Stimulated activated CD4-positive, alpha-beta T cell treated with anti-CD3 and anti-CD28 coated beads, Interleukin-12 subunit alpha, Interleukin-12 subunit beta, amount 100 ng/mL, for 24 hours (primary cell): ENCODE measurements at places on chromosomes 12 and 14.

GRCh38 chr14:38400751-38401150 is 144.9 kb upstream of the CLEC14A start:
- no peak for DNase-seq

GRCh38 chr14:68822926-68823325 is 30.1 kb upstream of the ZFP36L1 start:
- no peak for DNase-seq

DNA sequence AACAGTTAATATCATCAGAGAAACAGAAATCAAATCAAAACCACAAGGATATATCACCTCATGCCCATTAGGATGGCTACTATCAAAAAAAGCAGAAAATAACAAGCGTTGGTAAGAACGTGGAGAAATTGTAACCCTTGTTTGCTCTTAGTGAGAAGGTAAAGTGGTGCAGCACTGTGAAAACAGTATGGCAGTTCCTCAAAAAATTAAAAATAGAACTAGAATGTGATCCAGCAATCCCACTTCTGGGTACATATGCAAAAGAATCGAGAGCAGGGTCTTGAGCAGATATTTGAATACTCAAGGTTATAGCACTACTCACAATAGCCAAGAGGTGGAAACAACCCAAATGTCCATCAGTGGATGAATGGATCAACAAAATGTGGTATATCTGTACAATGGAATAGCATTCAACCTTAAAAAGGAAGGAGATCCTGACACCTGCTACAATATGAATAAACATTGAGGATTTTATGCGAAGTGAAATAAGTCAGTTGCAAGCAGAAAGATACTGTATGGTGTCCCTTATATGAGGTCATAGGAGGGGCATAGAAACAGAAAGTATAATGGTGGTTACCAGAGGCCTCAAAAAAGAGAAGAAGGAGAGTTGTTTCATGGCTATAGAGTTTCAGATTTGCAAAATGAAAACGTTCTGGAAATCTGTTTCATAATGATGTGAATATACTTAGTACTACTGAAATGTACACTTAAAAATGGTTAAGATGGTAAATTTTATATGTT is 131.0 kb upstream of the EEA1 start:
- DNase-seq: no peak

DNA sequence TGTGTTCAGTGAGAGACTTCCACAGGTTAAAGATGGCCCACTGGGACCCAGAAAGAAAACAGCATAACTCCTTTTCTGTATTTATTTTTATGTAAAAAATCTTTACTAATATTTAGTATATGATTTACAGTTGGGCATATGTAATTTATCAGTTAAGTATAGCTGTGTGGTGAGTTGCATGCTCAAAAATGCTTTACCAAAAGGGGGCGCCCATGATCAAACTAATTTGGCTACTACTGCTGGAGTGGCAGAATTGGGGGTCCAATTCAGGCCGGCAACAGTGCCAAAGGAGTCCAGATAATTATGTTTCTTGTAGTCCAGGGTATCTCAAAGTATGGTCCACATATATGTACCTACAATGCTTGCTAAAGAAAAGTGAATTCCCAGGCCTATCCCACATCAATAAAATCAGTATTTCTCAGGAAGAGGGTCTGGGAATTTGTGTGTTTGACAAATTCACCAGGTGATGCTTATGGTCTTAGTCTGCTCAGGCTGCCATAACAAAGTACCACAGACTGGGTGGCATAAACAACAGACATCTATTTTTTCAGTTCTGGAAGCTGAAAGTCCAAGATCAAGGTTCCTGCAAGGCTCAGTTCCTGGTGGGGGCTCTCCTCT is 152.0 kb downstream of the KTN1 start:
- peak; percentile 15 for DNase-seq

DNA sequence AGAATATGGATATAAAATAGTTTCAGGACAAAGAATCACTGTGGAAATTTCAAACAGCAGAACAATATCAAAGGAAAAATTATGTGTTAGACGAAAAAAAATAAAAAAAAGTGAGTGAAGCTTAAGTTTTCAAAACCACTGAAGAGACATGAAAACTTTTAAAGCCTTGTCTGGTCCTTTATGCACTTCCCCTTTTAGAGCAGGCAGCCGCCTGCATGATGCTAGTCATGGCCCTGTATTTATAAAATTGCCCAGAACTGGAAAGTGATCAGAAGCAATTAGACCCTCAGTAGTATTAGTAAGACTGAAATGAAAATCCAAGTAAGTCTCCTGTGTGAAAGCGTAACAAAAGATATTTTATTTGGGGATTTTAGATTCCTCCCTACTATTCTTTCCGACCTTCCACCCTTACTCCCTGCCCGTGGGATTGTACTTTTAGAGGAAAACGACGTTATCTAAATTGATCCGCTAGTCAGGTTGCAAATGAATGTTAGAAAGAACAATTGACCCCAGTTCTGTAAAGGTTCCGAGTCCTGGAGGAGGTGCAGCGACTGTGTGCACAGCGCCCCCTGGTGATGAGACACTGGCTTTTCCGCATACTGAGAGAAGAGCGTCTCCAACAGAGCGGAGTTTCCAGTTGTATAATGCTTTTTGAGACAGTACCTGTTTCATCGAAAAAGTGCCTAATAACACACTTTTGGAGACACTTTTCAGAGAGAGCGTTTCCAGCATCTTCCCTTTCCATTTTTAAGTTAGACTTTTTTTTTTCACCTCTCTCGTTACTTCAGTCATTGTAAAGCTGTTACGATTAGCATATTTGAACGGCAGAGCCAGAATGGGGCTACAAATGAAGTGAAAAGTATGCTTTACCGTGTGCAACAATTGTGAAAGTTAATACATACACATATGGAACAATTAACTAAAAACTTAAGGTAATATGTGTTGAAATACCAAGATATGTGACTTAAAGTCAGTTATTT is 12.4 kb downstream of the MGST1 start:
- no peak for DNase-seq

DNA sequence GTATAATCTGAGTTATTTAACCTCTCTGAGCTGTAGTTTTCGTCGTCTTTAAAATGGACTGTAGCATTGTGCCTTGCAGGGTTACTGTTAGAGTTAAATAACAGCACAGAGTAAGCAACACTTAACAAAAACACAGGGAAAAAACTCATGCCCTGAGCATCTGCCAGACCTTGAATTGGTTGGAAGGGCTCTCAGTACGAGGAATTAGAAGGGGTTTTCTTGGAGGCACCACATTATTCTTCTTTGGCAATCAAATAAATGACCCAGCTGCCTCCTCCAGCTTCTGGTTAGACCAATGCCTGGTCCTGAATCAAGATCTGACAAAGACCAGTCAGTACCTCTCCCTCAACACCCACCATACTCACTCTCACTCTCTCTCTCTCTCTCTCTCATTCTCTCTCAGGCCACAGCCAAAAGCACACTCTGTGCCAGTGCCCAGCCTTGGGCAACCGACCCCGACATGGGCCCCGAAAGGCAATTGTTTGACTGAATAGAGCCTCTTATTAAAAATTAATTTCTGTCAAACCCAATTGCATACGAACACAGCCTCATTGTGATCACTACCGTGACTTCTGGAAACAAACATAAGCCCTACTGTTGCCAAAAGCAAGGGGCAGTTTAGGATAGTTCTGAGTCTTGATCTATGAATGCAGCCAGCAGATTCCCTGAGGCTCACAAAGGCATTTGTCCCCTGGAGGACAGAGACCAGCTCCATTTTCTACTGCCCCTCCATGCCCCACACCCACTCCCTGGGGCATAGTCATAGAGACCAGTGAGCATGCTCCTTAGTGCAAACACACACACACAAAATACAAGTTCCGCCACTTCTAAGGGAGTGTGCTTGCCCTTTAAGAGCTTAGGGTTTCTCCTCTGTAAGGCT is 23.9 kb downstream of the DUSP6 start:
- DNase-seq: no peak

DNA sequence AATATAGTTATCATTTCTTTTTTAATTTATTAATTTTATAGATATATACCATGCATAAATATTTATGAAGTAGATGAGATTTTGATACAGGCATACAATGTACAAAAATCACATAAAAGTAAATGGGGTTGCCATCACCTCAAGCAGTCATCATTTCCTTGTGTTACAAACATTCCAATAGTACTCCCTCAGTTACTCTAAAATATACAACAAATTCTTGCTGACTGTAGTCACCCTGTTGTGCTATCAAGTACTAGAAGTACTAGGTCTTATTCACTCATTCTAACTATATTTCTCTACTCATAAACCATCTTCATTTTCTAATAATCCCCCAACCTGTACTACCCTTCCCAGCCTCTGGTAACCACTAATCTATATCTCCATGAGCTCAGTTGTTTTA is 432.6 kb upstream of the SYT1 start:
- no peak for DNase-seq

DNA sequence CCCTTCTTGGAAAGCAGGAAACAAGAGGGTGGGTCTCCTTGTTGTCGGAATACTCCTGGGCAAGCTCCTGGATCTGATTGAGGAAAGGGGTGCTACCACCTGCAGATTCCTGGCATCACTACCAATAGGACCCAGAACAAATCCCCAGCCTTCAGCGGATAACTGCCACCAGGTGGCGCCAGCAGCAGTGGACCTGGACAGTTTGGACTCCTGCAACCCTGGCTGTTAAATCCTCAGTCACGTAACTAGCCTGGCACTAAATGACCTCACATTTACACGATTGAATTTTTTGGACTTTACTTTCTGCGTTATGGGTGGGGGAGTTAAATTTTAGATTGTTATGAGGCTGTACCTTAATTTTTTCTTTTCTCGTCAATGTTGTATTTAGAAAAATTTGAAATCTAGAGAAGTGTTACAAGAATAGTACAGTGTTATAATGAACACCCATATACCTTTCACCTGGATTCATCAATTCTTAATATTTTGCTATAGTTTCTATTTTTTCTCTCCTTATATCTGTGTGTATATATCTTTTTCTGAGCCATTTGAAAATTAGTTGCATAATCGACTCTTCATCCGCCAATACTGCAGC is 95.6 kb downstream of the GAS2L3 start:
- DNase-seq: peak; percentile 3

- no peak for DNase-seq
Observed at GRCh38 chr14:72118841-72119240, 186.6 kb downstream of the RGS6 start.

GRCh38 chr14:63006531-63006930 is 38.7 kb downstream of the KCNH5 start:
- no peak for DNase-seq

DNA sequence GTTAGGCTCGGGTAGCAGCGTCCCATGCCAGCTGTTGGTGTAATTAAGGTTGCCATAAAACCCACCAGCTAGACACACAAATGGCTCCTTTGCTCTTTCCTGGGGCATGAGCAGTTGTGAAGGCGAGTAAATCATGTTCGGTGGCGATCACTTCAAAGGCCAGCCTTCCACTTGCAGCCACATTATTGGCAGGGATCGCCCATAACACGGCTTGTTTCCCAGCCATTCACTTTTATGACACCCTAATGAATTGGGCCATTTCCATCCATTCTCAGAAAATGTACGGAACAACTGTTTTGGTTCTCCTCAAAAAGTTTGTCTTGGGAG is 63.4 kb downstream of the BEGAIN start:
- no peak for DNase-seq

GRCh38 chr12:111954969-111955368 is 58.0 kb downstream of the TMEM116 start:
- no peak for DNase-seq

GRCh38 chr14:34713681-34714319 is 593 bp downstream of the CFL2 start:
- peak; percentile 33 for DNase-seq

DNA sequence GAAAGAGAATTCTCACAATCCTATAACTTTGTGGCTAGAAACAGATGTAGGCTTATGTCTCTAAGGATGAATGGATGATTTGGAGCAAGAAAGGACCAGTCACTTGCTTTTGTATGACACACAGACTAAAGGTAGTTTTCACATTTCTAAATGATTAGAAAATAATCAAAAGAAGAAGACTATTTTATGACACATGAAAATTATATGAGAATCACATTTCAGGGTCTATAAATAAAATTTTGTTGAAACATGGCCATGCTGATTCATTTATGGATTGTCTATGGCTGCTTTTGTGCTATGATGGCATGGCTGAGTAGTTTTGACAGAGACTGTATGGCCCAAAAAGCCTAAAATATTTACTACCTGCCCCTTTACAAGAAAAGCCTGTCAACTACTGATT is 49.4 kb upstream of the FRMD6 start:
- DNase-seq: no peak
